ENCODE measurements at places on chromosomes 12 and 14. TPM values are rescaled to one million over a fixed set of nuclear protein-coding genes. Genes with fewer than 3 reads are reported as not detected.

Gene TAS2R7
- not detected for polyA plus RNA-seq

DNA sequence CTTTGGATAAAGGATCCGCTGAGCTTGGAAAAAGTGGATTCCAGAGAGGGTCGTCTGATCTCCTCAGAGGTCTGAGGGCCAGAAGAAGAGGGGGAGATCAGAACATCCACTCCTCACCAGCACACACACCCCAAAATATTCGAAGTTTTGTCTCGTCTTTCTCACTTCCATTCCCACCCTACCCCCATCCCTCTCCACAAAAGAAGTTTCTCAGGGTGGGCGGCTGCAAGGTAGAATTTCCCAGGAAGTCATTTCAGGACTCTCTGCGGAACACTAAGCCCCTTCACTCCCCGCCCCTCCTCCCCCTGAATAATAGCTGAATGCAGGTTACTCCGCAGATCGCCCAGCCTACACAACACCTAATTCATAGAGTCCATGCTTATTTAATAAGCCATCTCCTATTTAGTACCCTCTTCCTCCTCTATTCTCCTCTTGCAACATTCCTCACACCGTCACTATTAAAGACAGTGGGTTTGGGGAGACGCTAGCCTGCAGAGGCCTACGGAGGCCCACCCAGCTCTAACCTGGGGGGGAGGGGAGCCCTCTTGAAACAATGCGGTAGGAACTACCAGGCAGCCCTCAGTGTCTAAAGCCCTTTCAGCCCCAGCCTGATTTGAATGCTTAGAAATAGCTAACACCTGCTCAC lies 649 bp upstream of the SALL2 start:
- no peak for DNase-seq

- no peak for DNase-seq
Observed at GRCh38 chr14:74459289-74459946, 33.4 kb upstream of the SYNDIG1L start.

GRCh38 chr12:131264635-131265034 lies 310.9 kb downstream of the ADGRD1 start:
- DNase-seq = no peak

DNA sequence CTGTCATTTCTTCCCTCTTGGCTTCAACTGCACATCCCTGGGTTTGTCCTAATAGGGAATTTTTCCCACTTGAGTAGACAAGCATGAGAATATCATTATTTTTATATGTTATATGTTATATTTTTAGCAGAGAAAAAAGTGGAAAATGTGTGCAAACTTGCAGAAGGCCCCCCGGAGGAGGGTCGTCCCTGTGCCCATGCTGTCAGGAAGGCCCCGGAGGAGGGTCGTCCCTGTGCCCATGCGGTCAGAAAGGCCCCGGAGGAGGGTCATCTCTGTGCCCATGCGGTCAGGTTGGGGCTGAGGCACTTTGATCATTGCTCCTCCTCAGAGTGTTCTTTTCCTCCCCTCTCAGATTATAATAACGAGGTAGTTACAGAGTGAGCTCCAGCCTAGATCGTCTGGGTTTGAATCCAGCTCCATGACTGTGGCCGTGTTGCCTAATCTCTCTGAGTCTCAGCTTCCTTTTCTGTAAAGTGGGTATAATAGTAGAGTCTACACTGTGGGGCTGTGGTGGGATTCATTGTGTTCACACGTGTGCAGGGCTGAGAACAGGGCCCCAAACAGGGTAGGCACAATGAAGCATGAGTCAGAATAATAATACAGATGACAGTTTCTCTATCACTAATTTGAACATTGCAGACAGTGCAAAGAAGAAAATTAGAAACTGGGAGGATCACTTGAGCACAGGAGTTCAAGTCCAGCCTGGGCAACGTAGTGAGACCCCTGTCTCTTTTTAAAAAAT lies 33.4 kb downstream of the ELK3 start:
- DNase-seq = no peak

Gene TGM1
- 4.7 TPM for polyA plus RNA-seq

Gene MANSC4
- polyA plus RNA-seq = 0.13 TPM

GRCh38 chr14:79090641-79091180 lies 920.5 kb downstream of the NRXN3 start:
- DNase-seq = no peak

Gene LTBR
- 73.8 TPM for polyA plus RNA-seq

DNA sequence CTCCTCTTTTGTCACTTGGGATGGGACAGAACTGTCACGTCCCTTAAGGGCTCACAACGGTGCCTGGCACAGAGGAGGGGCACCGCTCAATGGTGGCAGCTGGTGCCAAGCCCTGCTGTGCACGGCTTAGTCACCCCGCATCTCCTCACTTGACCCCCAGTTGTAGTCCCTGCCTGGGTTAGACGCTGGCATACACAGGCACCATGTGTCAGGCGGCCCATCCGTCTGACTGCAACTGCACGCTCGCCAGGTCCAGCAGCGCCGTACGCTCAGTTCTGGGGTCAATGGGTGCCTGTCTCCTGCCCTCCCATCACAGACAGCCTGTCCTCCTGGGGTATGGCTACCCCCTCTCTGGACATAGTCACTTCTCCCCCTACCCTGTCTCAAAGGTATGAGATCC lies 1.6 kb upstream of the PACS2 start:
- DNase-seq = no peak

GRCh38 chr14:69135133-69135532 lies 17.8 kb downstream of the DCAF5 start:
- DNase-seq = no peak

DNA sequence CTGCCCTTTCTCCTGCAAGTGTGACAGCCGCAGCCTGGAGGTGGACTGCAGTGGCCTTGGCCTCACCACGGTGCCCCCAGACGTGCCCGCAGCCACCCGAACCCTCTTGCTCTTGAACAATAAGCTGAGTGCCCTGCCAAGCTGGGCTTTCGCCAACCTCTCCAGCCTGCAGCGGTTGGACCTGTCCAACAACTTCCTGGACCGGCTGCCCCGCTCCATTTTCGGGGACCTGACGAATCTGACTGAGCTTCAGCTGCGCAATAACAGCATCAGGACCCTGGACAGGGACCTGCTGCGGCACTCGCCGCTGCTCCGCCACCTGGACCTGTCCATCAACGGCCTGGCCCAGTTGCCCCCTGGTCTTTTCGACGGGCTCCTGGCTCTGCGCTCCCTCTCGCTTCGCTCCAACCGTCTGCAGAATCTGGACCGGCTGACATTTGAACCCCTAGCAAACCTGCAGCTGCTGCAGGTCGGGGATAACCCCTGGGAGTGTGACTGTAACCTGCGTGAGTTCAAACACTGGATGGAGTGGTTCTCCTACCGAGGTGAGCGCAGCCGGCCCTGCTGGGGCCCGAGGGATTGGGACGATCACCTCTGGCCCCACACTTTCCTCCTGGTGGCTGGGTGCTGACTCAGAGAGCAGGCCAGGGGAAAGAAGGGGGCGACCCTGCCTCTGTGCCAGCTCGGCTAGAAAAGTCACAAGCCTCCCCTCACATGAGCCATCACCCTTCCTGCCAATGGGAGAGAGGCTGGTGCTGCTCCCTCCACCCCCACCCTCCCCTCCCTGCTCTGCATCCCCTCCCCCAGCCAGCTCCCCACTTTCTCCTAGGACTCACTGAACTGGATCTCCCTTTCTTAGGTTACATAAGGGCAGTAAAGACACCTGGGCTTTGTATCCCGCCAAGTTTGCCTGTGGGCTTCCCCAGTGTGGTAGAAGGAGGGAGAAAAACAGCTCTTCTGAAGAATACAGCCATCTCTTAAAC lies 10.9 kb downstream of the LRTM2 start:
- peak; percentile 82 for DNase-seq

DNA sequence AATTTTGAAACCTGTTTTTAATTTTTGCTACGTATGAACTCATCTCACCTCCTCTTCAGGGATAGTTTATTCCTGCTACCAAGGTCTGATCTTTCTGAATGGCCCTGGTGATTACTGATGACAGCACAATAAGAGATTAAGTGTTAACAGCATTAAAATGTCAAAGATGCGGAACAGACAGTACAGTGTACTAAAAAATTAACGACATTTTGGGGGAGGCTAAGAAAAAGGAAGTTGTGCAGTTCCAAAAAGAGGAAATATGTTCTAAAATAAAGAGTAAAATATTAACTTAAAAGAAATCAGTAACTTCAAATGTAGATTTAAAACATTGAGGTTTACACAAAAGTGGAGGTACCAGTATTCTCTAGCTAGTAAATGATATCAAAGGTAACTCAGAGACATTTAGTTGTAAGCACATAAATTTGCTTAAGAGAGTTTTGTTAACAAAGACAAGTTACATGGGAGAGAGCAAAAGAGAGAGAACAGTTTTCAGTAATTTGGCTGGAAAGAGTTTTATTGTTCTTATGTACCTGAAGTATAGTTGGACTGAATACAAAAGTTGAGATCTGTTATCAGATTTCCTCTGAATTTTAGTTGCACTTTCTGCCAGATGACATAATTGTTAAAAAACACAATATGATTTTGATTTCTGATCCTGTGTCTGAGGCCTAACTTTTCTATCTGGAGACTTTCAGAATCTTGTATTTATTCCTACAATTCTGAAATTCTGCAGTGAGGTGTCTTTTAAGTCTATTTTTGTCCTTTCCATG lies 4.2 kb upstream of the CLECL1 start:
- DNase-seq = no peak

Gene PARP11
- polyA plus RNA-seq = 17.2 TPM

GRCh38 chr12:93137656-93138612 lies 208.8 kb upstream of the EEA1 start:
- no peak for DNase-seq

Gene HIF1A
- 200 TPM for polyA plus RNA-seq

Gene CDKL1
- polyA plus RNA-seq = 11.6 TPM

Gene FLRT2
- polyA plus RNA-seq = 30.7 TPM

Gene LRRC10
- polyA plus RNA-seq = not detected

DNA sequence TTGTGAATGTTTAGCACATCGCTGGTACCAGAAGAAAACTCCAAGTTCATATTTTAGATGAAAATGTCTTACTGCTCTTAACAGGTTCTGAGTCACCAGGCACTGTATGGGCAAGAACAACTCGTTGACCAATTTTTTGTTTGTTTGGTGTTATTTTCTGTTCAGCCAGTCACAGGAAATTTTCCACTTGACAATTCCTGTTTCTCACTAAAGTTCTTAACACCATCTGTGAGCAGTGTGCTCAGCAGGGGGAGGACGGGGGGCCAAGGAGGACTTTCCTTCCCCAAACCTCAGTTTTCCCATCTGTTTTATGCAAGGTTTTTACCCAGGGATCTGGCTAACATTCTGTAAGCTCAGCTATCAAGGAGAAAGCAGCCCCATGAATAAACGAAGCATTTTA lies 3.0 kb downstream of the NUAK1 start:
- no peak for DNase-seq

- DNase-seq = no peak
Observed at GRCh38 chr14:35438910-35439713, 34.6 kb upstream of the NFKBIA start.

- DNase-seq = no peak
Observed at GRCh38 chr12:132380641-132381040, 51.3 kb upstream of the GALNT9 start.

GRCh38 chr12:32032205-32032810 lies 73.1 kb downstream of the RESF1 start:
- DNase-seq = no peak

GRCh38 chr12:46770501-46771183 lies 55.2 kb downstream of the SLC38A4 start:
- DNase-seq = peak; percentile 20

DNA sequence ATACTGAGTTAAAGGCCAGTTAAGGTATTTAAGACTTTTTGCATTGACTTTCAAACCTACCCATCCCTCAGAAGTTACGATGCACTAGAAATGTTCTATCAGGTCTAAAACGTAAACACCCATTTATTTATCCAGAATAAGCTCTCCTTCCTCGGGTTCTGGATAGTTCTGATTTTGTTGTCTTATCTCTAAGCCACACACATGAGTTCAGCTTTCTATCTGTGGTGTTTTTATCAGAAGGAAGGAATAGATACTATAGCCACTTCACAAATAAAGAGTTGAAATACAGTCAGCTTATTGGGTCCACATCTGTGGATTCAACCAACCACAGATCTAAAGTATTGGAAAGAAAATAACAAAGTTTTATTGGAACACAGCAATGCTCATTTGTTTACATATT lies 5.4 kb downstream of the SFSWAP start:
- no peak for DNase-seq

Gene CCDC197
- not detected for polyA plus RNA-seq

DNA sequence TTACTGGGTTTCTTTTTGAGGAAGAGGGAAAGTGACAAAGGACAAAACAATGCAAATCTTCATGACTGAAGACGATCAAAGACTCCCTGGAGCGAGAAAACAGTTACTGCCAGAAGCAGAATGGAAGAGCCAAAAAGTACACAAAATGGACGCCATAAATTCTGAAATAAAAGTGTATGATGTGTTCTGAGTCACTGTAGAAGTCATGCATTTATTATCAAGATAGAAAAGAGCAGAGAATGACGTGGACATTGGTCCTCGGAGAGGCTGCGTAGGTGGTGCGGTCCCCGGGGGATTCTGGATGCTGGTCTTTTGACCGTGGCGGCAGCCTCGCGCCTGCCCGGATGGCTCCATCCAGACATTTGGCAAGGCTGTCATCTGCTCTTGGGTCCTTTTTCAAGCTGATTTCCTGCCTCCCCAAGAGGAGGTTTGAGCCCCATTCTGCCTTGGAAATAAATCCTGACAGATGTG lies 52.8 kb downstream of the C14orf132 start:
- no peak for DNase-seq

- no peak for DNase-seq
Observed at GRCh38 chr14:101511620-101512375, 49.5 kb upstream of the DIO3 start.

Gene HOXC12
- not detected for polyA plus RNA-seq

Gene KLRG1
- polyA plus RNA-seq = 1.7 TPM

DNA sequence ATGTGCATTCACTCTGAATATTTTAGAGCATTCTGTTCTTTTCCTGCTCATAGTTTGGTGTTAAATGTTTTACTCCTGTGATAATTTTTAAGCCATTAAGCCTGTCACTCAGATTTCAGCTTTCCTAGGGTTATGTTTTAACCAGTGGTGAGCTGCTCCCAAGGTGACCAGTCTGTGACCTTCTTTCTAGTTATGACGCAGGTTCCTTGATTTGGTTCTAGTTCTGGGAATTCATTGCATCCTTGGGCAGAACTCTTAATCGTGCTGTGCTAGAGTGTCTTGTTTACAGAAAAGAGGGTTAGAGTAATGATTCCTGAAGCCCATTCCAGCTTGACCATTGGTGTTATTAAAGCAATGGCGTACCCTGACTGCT lies 2.2 kb downstream of the GABARAPL1 start:
- no peak for DNase-seq

GRCh38 chr12:121789233-121789781 lies 4.2 kb downstream of the RHOF start:
- no peak for DNase-seq

GRCh38 chr14:55309761-55310365 lies 38.6 kb downstream of the FBXO34 start:
- DNase-seq = no peak

DNA sequence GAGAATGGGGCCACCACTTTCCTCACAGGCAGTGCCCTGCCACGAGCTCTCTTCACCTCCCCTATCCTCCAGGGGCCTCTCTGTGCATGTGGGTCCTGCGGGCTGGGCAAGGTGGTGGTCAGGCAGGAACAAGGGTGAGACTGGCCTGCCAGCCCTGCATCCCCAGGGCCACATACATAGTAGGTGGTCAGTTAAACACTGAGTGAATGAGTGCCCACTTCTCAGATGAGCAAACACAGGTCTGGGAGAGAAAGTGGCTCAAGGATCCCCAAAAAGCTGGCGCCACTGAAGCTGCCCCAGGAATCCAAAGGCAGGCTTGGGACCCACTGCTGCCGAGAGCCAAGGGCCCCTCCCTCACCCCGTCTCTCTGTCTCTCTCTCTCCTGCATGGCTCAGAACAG lies 51.1 kb downstream of the CCNK start:
- DNase-seq = no peak

Measured in right lung (tissue), 10 donors.